ENCODE measurements at places on chromosomes 6 and 20. TPM values are rescaled to one million over a fixed set of nuclear protein-coding genes. Genes with fewer than 3 reads are reported as not detected.
A peak's percentile ranks its signal among the peaks of the same experiment; 100 is the strongest.

GRCh38 chr6:37582306-37582705, 82.6 kb upstream of the CCDC167 start:
- DNase-seq: no peak

DNA sequence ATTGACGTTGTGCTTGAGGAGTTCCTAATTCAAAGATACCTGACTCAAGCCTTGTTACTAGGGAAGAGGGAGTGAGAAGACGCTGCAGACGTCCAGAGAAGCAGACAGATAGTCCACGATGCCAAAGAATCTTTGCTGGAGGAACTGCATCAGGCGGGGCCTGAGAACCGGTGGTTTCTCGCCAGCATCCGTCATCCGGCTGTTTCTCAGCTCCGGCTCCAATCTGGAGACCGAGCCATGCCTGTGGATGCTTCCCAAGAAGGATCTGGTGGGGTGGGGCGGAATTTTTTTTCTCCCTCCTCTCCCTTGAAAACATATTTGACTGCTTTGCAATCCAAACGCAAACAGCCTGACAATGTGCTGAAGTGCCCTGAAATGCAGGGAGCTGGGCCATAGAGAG, 125.8 kb upstream of the SRSF6 start:
- DNase-seq: no peak

GRCh38 chr6:27541212-27541932, 68.5 kb upstream of the ZNF184 start:
- peak; percentile 60 for DNase-seq

GRCh38 chr20:2991532-2991931, 51.9 kb upstream of the GNRH2 start:
- DNase-seq: no peak

DNA sequence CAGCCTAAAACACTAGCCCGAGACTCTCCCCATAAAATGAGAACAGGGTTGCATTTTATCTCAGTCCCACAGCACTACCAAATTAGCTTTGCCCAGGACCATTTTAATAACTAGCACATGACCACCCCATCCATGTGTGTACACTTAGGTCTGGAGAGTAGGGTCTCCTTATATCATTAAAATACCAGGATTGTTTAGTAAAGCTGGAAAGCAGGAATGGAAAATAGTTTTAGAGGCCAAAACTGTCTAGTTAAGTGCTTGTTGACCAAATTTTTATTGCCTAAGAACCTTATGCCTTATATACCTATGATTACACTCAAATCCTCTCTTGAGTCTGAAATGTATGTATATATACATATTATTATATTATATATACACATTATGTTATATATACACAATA, 608.4 kb downstream of the HDGFL1 start:
- no peak for DNase-seq

- DNase-seq: no peak
These were observed 223.1 kb downstream of the EYA2 start for GRCh38 chr20:47117773-47118172.

DNA sequence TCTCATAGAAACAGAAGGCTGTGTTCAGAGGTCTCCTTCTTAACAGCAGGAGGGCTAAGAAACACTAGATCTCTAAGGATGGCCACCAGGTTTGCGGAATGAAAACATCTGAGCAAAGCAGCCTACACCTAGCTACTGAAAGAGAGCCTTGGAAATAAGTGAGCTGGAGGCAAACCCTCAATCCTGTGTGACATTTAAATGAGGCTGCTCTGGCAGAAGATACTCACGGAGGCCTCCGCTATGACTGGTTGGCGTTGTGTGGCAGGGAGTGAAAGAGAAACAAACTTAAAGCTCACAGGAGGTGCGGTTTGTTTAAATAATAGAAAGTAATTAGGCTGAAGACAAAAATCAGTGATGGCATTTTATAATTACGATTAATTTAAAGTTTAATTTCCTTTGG, 162.0 kb upstream of the RNF217 start:
- DNase-seq: no peak

SLC35D3 gene
- 0.57 TPM for total RNA-seq

DDO gene
- total RNA-seq: not detected

SLC2A10 gene
- 9.9 TPM for total RNA-seq

CDYL gene
- total RNA-seq: 85.5 TPM
